ENCODE measurements at places on chromosomes 2 and 18.

GRCh38 chr2:82731824-82732223, 1727.3 kb downstream of the SUCLG1 start:
- DNase-seq, result no peak

DNA sequence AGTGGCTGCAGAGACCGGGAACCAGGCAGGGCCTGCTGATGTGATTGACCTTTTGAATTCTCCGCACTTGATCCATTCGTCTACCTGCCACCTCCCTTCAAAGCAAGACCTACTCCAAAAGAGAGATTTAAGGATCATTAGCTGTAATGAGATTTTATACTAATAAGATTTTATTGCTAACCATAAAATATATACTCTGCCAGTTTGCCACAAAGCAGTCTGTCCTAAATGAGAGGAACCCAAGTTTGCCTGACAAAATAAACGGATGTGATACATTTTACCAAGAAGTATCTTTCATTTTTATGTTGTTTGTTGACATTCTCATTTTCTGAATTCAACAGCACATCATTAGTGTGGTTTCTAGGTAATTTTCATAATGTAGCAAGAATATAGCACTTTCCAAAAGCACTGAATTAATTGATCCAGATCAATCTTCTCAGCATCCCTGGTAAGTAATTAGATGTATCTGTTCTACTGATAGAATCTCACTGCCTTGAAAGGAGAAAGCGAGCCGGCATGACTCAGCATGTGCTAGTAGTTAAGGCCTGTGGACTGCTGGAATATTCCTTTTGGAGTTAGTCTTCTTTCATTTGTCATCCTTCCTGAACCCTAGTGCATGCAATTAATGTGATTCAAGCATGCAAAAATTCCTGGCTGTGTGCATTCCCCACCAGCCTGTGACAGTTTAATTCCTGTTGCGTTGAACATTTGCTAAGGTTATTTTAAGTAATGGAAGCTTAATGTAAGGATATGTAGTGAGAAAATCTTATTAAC, 128.5 kb downstream of the ARL6IP6 start:
- DNase-seq, result no peak

DNA sequence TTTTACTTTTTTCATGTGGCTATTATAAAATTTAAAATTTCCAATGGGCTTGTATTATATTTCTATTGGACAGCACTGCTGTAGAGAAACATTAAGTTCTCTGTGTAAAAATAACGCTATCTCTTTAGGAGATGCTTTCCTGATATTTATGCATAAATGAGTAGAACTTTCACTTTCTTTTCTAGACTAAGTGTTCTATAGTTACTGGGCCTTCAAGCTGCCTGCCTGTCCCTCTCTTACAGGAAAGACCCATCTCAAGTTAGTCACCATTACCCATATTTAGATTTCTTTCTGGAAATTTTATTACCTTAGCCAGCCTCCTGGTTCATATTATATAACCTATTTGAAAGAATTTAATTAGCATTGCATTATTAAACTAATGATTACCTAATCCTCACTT, 4.8 kb downstream of the ITGA4 start:
- no peak for DNase-seq

DNA sequence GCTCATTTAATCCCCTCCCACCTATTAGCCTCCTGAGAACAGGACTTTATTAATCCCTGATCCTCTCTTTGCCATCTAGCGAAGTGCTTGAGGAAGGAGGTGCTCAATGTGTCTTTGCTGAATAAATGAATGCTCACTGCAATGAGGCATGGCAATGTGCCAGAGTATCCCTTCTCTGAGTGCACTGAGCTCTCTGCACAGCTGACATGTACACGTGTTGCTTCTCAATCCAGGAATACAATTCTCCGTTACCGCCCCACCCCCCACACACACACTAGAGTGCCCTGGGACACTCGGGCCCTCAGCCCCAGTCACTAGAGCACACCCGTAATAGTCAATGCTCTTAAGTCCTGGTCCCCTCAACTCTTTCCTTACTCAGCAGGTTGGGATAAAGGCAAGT, 41.4 kb downstream of the FAM178B start:
- no peak for DNase-seq

DNA sequence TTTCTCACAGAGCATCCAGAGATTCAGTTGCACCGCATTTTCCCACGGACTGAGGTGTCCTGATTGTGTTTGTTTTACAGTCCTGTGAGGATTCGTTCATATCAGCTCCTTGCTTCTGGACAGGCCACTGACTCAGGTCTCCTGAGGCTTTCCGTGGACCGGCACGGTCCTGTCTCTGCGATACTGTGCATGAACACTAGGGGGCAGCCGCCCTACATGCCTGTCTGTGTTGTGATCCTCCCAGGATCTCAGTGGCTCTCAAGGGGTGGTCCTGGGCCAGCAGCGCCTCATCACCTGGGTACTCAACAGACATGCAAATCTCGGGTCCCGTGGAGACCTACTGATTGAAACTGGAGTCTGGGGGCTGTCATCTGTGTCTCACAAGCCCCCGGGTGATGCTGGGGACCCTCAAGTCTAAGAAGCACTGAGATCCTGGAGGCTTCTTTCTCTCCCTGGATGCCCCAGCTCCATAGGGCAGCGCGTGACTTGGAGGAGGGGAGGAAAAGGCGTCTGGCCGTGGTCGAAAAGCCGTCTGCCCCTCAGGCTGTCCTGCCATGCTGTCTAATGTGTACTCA, 28.9 kb downstream of the IL1R2 start:
- no peak for DNase-seq

- DNase-seq, result no peak
Measured at GRCh38 chr2:107984707-107985106, 1.6 kb upstream of the SLC5A7 start.

GRCh38 chr2:167196461-167197252, 308.4 kb downstream of the XIRP2 start:
- DNase-seq, result no peak

- DNase-seq, result no peak
Measured at GRCh38 chr18:12574494-12575185, 83.3 kb downstream of the SPIRE1 start.

- no peak for DNase-seq
Measured at GRCh38 chr2:19158211-19158610, 200.2 kb downstream of the OSR1 start.

DNA sequence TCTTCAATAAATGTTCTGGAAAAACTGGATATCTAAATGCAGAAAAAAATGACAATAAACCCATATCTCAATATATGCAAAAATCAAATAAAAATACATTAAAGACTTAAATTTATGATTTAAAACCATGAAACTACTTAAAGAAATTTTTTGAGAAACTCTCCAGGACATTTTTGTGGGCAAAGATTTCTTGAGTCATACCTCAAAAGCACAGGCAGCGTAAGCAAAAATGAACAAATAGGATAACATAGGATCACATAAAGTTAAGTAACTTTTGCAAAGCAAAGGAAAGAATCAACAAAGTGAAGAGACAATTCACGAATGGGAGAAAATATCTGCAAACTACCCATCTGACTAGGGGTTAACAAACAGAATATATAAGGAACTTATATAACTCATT, 1545.5 kb downstream of the SUCLG1 start:
- DNase-seq, result no peak

DNA sequence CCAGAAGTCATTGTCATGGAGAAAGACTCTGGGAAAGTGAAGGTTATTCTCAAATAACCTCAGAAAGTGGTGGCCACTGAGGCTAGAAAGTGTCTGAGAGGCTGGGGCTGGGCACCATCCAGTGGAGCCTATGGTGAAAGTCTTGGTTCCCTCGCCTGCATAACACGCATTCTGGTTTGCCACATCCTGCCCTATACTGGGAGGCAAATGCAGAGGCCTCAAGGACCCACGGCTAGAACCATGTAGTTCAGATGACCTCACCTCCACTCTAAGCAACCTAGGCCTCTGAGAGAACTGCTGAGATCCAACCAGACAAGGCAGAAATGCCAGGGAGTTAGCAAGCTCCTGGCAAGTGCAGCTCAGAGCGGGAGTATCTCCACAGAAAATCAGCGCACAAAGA, 5.1 kb downstream of the ITGB6 start:
- no peak for DNase-seq

DNA sequence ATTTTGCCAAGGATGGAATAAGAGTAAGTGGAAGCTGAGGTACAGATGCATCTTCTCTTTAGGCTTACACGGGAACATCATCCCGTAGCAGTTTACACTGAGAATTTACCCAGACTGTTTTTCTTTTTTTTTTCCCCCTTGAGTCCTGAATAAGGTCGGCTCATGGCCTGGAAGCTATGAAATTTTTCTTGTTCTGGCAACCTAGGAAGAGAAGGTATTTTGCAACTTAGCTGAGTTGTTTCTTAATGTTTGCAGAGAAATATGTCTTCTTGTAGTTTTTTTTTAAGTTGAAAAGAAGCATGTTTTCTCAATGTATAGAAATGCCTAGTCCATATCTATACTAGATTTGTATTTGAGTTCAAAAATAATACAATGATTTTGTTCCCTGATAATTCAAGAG, 712.5 kb downstream of the TDRD15 start:
- no peak for DNase-seq

Data from NCI-H187 treated with DMSO at 0.1 percent for 48 hours (cell line).